ENCODE measurements at places on chromosomes 6 and 20.

GRCh38 chr20:32914031-32914430 lies 55.3 kb downstream of the EFCAB8 start:
- no peak for DNase-seq

DNA sequence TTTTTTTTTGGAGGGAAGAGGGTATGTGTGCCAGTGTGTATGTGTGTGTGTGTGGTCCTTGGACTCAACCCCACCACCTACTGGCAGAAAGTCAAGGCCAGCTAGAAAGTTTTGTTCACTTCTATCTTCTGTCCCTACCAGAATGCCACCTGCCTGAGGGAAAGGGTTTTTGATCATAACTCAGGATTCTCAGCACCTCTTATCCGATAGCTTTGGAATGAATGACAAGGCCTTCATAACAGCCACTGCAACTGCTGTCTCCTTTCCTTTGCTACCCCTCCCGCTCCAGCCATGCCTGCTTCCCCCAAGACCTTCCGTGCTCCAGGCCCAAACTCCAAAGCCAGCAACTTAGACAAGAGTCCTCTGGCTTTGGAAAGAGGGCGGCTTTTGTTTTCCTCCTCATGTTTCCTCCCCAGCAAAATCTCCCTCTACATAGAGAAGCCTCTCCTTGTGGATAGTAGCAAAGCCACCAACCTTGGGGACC lies 18.7 kb downstream of the BTN3A1 start:
- no peak for DNase-seq

- DNase-seq = no peak
These were observed 5.2 kb upstream of the HMGN3 start for GRCh38 chr6:79239536-79240168.

GRCh38 chr6:38403548-38403947 lies 236.2 kb downstream of the BTBD9 start:
- no peak for DNase-seq

GRCh38 chr6:130681028-130681427 lies 146.2 kb upstream of the SMLR1 start:
- no peak for DNase-seq

- DNase-seq = no peak
These were observed 148.0 kb downstream of the MANEA start for GRCh38 chr6:95725344-95725743.

Measured in stimulated activated CD8-positive, alpha-beta memory T cell treated with anti-CD3 and anti-CD28 coated beads, Interleukin-7, amount 100 ng/mL, for 1 hour (primary cell).